Pulmonary artery endothelial cell (primary cell): ENCODE measurements at places on chromosomes 1 and 21. TPM values are rescaled to one million over a fixed set of nuclear protein-coding genes. Genes with fewer than 3 reads are reported as not detected.

DNA sequence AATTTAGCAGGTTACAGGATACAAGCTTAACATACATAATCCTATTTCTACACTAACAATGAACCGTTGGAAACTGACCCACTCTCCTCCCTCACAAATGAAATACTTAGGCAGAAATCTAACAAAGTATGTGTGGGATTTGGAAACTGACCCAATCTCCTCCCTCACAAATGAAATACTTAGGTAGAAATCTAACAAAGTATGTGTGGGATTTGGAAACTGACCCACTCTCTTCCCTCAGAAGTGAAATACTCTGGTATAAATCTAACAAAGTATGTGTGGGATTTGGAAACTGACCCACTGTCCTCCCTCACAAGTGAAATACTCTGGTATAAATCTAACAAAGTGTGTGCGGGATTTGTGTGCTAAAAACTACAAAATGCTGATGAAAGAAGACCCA, 60.3 kb downstream of the TRAF5 start:
- DNase-seq: no peak

INSRR gene
- not detected in 2 replicates for total RNA-seq

GRCh38 chr21:45898781-45899180, 82.8 kb upstream of the COL6A1 start:
- no peak for DNase-seq

- no peak for DNase-seq
Measured at GRCh38 chr21:46116189-46116775, 18.4 kb downstream of the COL6A2 start.

TRNP1 gene
- total RNA-seq: 10.9 and 12.3 TPM in 2 replicates

ENTREP3 gene
- 4.9 and 6.5 TPM in 2 replicates for total RNA-seq

GRCh38 chr21:45376459-45377324, 28.3 kb upstream of the COL18A1 start:
- no peak for DNase-seq

DNA sequence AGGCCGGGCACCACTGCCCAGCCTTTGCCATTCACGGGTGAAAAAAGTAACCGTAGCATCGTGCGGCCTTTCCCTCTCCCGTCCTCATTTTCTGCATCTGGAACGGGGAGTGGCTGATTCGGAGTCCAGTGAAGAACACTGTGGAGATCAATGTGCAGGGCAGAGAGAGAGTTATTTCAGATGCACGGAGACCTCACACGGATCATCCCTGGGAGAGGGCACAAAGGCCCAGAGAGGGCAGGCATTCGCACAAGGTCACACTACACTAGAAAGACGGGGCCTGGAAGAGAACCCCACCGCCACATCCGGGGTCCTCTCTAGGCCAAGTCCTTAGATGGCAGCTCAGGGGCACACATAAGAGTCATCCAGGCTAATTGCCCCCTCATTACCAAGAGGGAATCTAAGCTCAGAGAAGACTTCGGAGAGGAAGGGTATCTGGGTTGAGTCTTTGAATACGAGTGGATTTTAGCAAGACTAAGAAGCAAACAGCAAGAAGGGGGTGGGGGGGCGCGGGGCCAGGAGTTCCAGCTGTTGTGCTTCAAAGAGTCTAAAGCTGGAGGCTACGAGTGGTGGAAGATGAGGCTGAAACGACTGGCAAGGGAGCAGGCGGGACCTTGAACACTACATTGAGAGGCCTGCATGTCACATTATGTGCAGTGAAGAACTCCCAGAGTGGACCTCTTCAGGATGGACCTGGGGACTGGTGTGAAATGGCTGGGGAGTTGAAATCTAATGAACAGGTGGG, 857 bp downstream of the GPX7 start:
- no peak for DNase-seq

WNT9A gene
- total RNA-seq: 4.1 and 4.9 TPM in 2 replicates

UTS2 gene
- not detected in 2 replicates for total RNA-seq

MXRA8 gene
- total RNA-seq: 0.99 and 2.2 TPM in 2 replicates

DNA sequence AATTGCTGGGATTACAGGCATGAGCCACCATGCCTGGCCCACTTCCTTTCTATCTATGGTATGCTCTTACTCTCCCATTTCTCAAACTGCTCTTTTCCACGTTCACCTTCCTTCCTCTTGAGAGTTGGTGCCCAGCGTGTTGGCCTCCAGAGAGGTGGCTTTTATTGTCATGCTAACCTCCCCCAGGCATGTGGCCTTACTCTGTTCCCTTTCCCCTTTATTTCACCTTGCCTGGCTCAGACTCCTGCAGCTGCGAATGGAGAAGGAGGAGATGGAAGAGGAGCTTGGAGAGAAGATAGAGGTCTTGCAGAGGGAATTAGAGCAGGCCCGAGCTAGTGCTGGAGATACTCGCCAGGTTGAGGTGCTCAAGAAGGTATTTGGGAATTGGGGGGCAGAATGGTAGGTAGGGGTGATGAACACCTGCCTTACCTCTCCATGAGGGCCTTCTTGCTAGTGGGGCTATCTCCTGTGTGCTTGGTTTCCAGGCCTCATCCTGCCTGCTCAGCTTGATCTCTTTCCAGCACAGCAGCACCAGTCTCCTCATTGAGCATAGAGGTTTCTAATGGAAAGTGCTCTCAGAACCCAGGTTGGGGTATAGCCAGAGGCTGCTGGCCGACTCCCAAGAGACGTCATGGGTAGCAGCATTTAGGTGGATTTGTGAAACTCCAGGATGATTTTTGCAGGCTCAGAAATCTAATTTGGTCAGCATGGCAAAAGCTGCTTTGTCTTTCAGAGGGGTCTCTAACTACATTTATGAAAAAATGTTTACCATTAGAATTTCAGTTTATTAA, 13.2 kb upstream of the TUFT1 start:
- no peak for DNase-seq

KIF21B gene
- 2.2 and 2.9 TPM in 2 replicates for total RNA-seq

GRCh38 chr21:40680311-40680710, 166.6 kb downstream of the DSCAM start:
- no peak for DNase-seq

DNA sequence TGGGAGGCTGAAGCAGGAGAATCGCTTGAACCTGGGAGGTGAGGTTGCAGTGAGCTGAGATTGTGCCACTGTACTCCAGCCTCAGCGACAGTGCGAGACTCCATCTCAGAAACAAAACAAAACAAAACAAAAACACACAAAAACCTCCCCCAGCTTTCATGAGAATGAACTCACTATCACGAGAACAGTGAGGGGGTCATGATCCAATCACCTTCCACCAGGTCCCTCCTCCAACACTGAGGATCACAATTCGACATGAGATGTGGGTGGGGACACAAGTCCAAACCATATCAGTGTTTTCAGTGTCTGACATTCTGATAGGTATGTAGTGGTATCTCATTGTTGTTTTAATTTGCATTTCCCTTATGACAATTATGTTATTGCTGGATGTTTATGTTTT, 31.5 kb upstream of the DYRK1A start:
- no peak for DNase-seq

SPATA45 gene
- total RNA-seq: not detected in 2 replicates

GRCh38 chr21:16345757-16346156, 616.0 kb downstream of the USP25 start:
- no peak for DNase-seq

IL22RA1 gene
- total RNA-seq: not detected in 2 replicates

DNA sequence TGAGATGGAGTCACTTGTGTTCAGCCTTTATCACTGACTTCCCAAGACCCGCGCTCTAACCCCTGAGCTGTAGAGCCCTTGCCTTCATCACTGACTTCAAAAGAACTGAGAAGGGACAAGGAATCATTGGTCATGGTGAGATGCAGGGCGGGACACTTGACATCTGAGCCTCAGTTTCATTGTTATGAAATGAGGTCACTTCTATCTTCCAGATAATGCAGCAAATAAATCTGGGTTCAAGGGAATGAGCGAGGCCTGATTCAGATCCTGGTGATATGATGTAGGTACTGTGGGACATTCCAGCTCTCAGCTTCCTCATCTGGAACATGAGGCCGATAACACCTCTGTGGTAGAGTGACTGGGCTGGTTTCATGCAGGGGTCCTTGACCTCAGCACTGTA, 13.8 kb downstream of the KAZN start:
- DNase-seq: no peak

GRCh38 chr1:172468296-172468695, 24.4 kb upstream of the PIGC start:
- no peak for DNase-seq

TEX38 gene
- total RNA-seq: not detected in 2 replicates

RHCE gene
- total RNA-seq: 0.11 and 0.40 TPM in 2 replicates

DNA sequence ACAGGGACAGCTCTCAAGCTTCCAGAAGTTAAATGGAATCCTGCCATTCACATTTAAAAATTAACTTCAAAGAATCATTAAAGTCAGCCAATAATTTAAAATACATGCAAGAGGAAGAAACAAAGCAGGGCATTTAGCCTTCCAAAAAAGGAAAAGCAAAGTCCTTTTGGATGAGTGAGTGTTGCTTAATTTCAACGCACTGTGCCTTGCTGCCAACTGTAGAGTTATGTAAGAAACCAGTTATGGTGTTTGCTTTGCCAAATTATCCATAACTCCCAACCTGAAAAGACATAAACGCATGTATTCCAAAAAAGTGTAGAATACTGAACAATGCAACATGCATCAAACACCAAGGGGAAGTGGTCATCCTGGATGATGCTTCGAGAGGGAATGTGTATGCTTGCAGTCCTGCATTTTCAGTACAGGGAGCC, 16.1 kb upstream of the KCNE1 start:
- DNase-seq: no peak

NDC1 gene
- 29.7 and 52.5 TPM in 2 replicates for total RNA-seq

GRCh38 chr1:118039170-118039569, 109.6 kb downstream of the WDR3 start:
- DNase-seq: no peak

HOOK1 gene
- not detected in 2 replicates for total RNA-seq

CREG1 gene
- total RNA-seq: 15.0 and 28.0 TPM in 2 replicates

DNA sequence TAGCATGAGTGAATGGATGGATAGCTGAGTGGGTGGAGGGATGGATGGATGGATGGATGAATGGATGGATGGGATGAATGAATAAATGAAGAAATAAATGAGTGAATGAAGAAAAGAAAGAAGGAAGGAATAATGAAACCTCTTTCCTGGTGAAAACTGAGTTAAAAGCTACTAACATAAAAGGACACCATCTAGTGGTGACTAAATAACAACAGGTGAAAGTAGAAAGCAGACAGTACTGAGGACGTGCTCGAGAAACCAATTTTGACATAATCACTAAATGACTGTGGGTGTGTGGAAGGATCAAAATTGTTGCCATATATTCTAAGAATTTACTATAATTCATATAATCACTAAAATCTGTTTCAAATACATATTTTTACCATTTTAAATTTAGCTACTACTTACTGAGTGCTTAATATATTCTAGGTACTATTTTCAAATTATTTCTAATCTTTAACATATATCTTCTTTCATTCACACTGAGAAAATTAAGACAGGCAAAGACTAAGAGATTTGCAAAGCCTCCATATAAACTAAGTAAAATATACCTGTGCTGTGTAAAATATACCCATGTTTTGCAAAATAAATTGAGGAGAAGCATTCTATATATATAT, 522.9 kb downstream of the LRRIQ3 start:
- DNase-seq: no peak
